ENCODE measurements at places on chromosomes 6 and 20.

GRCh38 chr6:92201618-92202017 lies 1217.7 kb downstream of the EPHA7 start:
- no peak for DNase-seq

DNA sequence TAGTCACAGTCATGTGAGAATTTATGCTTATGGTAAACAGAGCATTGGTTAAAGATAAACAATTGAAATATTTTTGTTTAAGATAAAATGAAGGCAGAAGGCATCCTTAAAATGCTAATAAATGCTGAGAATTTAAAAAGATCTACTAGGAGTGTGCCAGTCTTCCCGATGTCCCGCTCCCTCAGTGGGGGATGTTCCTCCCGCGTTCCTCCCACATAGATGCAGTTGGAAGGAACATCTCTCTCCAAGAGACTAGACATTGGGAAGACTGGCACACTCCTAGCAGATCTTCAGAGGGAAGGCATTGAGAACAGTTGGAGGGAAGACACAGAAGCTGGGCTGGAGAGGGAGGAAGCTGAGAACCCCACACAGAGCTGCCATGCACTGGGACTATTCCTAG lies 203.3 kb downstream of the EDN1 start:
- DNase-seq, result no peak

- peak; percentile 2 for DNase-seq
Observed at GRCh38 chr6:146027586-146028251, 1.1 kb upstream of the GRM1 start.

DNA sequence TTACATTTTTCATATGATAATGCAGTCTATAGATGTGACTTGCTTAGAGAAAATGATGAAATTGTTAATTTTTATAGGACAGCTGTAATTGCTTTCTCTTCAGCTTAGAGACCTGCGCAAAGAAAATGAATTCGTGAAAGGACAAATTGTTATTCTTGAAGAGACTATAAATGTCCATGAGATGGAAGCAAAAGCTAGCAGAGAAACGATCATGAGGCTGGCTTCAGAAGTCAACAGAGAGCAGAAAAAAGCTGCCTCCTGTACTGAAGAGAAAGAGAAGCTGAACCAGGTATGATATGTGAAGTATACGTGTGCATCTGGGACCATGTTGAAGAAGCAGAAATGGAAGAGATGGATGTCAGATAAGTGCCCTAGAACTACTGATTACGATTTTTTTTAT lies 54.4 kb downstream of the CCDC170 start:
- no peak for DNase-seq

DNA sequence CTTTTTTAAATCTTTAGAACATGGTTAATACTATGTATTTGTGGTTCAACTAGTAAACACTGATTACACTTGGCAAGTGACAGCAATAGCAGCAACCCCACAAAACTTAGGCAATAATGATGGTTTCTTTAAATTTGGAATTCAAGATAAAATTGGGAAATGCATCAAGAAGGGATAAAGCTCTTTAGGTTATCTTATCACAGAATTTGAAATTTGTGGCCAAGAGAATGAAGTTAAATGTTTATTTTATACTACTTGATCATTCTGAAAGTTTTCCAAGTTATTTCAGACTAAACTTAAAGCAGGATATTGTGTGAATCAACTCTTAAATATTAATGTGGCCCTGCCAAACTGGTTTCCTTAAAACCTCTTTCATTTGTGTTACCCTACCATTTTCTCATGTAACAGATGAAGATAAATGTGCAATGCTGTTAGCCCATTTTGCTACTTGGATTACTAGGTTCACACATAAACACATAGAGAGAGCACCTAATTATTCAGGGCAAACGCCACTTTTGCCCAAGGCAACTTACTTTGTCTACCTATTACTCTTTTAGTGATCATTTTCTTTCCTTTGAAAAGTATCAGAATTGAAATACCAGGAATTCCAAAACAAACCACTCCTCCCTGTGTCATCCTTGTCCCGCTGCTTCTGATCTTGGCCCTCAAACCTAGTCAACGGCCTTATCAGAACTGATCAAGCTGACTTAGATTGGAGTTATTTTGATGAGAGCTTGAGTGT lies 186.7 kb upstream of the TENT5A start:
- peak; percentile 63 for DNase-seq

GRCh38 chr6:87716928-87717614 lies 15.0 kb upstream of the AKIRIN2 start:
- DNase-seq, result no peak

DNA sequence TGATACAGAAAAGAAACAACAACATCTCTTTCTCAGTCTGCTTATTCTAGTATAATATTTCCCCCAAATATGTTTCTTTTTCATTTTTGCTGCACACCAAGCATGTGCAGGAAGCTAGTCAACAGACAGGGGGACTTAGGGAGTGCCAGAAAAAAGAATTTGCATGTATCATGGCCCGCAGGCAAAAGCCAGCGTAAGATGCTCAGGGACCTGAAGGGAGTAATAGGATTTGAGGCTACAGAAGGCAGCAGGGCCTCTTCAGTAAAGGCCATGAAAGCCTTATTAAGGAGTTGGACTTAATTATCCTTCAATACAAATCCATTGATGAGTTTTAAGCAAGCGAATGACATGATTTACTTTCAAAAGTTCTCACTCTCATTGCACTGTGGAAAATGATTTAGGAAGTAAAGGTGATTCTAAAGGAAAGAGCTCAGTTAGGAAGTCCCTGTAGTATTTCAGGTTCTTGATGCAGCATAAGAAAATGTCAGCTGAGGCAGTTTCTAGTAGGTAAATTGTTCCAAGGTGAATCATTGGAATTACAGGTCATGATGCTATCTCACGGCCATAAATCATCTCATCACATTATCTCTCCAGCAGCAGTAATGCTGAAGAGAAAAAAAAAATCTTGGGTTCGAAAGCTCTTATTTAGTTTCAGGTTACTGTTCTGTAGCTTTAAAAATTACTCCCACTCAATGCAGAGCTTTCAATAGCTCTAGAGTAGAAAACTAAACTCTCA lies 94.8 kb downstream of the PTCHD4 start:
- DNase-seq, result no peak

DNA sequence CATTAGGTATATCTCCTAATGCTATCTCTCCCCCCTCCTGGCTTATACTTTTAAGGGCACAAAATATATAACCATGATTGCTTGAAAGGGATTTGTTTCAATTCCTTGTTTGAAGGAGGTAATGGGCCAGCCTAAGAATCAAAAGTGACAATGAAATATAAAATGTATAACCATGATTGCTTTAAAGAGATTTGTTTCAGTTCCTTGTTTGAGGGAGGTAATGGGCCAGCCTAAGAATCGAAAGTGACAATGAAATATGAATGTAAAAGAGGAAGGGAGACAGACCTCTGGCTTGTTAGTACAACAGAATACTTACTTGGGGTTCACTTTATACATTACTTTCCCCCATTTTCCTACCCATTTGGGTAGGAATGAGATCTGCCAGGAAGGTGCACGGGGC lies 55.5 kb downstream of the FOXC1 start:
- no peak for DNase-seq

DNA sequence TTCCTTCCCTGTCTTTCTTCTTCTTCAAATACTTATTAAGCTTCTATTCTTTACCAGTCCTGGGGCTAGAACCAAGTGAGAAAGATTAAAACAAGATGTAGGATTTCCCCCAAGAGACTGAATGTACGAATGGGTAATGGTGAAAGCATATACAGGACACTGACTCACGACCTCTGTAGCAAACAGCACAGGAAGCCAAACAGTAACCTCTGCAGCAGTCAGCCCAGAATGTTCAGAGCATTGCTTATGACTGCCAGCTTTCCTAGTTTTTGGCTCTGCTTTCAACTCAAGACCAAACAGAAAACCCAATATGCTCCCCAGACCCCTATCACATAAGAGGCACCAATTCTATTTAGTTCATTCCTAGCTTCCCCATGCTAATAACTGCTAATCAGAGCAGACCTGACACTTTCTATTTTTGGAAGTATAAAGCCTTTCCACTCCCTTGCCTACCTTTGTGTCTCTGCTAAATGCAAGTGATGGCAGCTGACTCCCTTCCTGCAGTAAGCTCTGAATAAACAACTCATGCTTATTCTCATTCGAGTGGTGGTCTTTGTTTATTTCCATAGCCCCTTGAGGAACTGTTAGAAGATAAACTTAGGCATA lies 690.6 kb downstream of the EPM2A start:
- peak; percentile 93 for DNase-seq

DNA sequence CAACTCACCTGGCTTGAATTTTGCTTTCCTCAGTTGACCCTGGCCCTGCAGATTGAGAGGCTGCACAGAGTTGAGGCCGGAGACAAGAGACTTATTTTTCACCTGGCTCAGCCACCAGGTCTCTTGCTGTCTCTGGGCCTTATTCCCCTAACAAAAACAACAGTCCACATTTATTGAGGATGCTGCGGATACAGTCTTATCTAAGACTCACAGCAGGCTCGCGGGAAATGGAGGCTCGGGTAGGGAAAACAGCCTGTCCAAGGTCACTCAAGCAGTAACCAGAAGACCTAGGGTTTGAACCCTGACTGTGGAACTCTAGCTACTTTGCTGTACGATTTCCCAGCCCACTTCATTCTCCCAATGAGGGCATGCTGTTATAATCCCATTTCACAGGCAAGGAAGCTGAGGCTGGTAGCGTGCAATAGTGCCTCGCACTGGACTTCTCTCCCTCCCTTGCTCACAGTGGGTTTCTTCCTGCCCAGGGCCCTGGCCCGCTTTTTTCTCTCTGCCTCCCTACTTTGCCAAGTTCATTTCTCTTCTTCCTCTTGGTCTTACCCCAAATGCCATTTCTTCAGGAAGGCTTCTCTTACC lies 57.7 kb downstream of the RBM38 start:
- DNase-seq, result no peak

DNA sequence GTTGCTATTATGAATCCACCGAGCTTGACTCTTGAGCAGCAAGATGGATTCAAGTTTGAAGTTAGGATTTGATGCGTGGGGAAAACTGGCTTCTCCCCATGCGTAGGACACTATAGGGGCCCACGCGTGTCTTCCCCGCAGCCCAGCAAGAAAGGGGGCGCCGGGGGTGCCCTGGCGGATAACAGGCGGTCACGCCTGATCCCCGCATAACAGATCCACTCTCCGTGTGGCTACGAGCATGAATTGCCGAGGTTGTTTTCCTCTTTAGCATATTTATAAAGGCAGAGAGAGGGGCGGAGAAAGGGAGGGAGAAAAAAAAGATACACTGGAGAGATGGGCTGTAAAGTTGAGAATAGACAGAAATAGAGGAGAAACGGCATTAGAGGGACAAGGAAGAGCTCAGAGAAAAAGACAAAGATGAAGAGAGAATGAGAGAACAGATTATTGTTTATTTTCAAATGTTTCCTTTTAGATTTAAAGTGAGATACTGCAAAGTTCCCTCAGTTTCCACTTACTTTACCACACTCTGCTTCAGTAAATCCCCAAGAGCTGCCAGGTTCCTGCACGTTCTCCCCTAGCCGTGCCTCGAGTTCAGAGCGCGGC lies 32.0 kb downstream of the TFAP2A start:
- no peak for DNase-seq

DNA sequence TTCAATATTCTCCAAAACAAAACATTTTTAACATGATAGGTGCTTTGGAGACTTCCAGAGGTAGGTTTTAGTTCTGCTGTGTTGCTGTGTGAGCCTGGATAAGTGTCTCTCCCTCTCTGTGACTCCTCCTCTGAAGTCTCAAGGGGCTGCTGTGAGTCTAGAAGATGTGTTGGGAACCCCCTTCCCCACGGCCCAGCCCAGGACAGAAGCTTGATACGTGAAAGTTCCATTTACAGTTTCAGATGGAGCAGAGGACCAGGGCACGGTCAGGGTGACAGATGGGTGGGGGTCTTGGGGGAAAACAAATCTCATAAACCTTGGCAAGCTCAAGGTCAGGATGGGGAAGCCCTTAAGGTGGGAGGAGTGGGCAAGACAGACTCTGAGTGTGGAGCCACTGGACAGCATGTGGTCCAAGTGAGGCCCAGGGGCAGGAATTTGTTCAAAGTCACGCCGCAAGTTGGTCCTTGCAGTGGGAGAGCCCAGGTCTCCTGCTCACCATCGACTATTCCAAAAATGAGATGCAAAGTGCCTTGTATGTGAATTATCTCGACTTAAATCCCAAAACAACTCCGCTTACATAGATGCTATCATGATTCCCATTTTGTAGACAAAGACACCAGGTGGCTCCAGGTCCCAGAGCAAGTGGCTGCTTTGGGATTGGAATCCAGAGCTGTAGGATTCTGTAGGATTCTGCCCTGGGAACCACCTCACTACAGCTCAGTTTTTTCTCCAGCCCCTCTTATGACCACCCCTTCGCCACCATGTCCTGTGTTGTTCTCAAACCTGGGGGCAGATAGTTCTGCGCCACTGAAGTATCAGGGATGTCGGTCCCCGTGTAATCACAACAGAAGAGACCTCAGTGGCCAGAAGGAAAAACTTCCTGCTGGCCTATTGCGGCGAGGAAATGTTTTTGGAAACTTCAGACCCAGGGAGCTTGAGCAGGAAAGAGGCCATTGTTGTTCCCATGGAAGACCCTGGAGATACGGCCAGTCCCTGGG lies 1.9 kb downstream of the TGM2 start:
- DNase-seq, result no peak
